ENCODE measurements at places on chromosomes 6 and 20. TPM values are rescaled to one million over a fixed set of nuclear protein-coding genes. Genes with fewer than 3 reads are reported as not detected.

Gene BTNL2
- polyA plus RNA-seq: not detected

Gene SMOC2
- 1.2 TPM for polyA plus RNA-seq

Gene TUBB2B
- polyA plus RNA-seq: 3,711 TPM

Gene IPCEF1
- 3.9 TPM for polyA plus RNA-seq

Gene KIAA1755
- 1.3 TPM for polyA plus RNA-seq

Gene PTCRA
- polyA plus RNA-seq: not detected

Gene OR2H1
- polyA plus RNA-seq: not detected

Gene BHLHE23
- polyA plus RNA-seq: not detected

Gene MCCD1
- not detected for polyA plus RNA-seq

Gene TASP1
- 20.2 TPM for polyA plus RNA-seq

Gene LTB
- not detected for polyA plus RNA-seq

Gene FIG4
- polyA plus RNA-seq: 35.4 TPM

Gene TTLL9
- 8.0 TPM for polyA plus RNA-seq

Gene VGLL2
- polyA plus RNA-seq: not detected

Gene FAM83C
- polyA plus RNA-seq: not detected

Gene KCNB1
- polyA plus RNA-seq: 3.6 TPM

Gene CDH22
- 2.5 TPM for polyA plus RNA-seq

Gene OSTM1
- 54.7 TPM for polyA plus RNA-seq

Gene CLPSL1
- not detected for polyA plus RNA-seq

Gene SPDEF
- 0.24 TPM for polyA plus RNA-seq

Gene CST4
- not detected for polyA plus RNA-seq

Gene TMEM200A
- 30.7 TPM for polyA plus RNA-seq

Gene SLC52A3
- not detected for polyA plus RNA-seq

Gene TP53TG5
- not detected for polyA plus RNA-seq

Gene KHDRBS2
- 28.5 TPM for polyA plus RNA-seq

Gene SNAP91
- 88.6 TPM for polyA plus RNA-seq

Gene DNAAF9
- 58.0 TPM for polyA plus RNA-seq

Gene SNRNP48
- polyA plus RNA-seq: 19.4 TPM

Gene SLC22A3
- not detected for polyA plus RNA-seq

Gene ADTRP
- polyA plus RNA-seq: not detected

Gene SMLR1
- not detected for polyA plus RNA-seq

Gene NOX3
- polyA plus RNA-seq: 0.11 TPM

Gene PAX1
- polyA plus RNA-seq: not detected

Gene NKAIN2
- 28.4 TPM for polyA plus RNA-seq

Gene TREM1
- not detected for polyA plus RNA-seq

Gene BEND6
- polyA plus RNA-seq: 8.6 TPM

Gene EDN1
- 2.7 TPM for polyA plus RNA-seq

Measured in neural cell (in vitro differentiated cells).